ENCODE measurements at places on chromosomes 3 and 15.

DNA sequence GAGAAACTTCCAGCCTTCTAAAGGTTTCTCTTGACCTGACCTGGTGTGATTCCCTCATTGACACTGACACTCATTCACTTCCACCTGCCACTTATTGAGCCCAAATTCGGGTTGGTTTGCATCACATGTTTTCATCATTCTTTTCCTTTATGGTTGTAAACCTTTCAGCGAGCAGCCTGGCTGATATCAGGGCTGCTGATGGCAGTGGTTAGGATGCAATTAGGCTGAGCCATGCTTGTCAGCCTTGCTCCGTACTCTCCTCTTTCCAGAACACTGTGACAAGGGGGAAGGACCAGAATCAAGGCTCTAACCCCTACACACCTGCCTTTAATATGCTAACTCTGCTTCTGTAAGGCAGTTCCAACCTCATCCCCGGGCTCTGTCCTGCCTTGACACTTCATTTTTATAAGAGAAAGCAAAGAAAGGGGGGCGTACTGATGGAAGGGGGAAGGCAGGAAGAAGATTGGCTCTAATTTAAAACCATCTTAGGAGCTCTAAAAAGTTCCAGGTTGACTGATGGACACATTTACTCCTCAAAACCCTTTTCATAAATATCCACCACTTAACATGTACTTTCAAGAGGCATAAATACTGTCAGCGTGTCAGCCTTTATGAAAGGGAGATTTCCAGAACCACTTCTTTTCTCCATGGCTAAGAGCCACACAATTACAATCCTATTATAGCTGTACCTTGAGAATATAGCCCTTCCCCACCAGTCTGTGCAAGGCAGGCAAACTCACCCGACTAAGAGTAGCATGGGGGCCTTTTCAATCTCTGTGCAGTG is 5.7 kb downstream of the NMNAT3 start:
- DNase-seq = no peak

GRCh38 chr15:51368751-51369450 is 27.4 kb downstream of the GLDN start:
- DNase-seq = no peak

DNA sequence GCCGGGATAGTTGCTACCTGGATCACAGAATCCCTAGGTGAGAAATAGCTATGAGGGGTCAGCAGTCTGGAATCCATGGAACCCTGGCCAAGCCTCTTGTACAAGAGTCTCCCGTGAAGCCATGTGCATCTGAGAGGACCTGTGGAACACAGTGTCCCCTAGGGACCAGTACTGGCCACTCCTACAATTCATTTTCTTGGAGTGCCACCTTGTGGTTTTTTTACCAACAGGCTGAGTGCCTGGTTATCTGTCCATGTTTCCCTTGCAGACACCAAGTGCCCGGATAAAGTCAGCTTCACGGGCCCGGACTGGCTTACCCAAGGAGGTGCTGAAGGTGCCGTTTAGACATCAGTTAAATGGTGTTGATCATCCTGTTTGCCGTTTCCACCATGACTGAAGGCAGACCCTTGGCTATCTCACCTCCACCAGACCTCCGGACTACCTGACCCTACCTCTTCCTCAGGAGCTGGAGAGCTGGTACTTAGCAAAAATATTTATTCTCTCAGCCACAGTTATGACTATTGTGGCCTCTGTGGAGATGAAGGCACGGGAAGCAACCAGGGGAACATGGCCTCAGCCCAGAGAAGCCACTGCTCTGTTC is 93.9 kb downstream of the RBPMS2 start:
- DNase-seq = no peak

- DNase-seq = no peak
Measured at GRCh38 chr3:158711886-158712285, 20.4 kb downstream of the RARRES1 start.

DNA sequence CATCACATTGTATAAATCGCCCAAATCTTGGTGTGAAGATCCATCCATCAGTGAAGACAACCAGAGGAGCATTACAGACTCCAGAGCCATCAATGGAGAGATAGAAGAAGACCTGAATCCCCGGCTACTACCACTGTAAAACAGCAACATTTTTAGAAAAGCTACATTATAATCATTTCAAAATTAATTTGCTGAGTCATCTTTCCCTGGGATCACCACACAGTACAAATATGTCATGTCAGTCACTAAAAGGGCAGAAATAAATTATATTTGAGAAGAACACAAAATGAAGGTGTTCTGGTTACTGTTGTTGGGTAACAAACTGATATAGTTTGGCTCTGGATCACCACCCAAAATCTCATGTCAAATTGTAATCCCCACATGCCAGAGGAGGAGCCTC is 218.5 kb upstream of the STT3B start:
- no peak for DNase-seq

GRCh38 chr3:146181216-146181615 is 20.2 kb upstream of the PLOD2 start:
- no peak for DNase-seq

GRCh38 chr15:82854554-82854953 is 45.1 kb downstream of the WHAMM start:
- DNase-seq = no peak

GRCh38 chr3:170330366-170330765 is 27.1 kb upstream of the SKIL start:
- DNase-seq = no peak

DNA sequence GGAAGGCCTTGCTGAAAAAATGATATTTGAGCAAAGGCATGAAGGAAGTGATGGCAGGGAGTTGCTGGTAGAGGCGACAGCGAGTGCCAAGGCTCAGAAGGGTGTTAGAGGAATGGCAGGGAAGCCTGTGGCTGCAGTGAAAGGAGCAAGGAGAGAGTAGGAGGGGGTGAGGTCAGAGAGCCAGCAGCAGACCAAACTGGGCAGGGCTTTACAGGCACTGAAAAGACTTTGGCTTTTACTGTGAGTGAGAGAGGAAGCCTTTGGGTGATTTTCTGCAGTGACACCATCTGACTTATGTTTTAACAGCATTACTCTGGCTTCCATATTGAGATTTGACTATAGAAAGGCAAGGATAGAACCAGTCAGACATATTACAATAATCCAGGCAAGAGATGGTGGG is 11.4 kb downstream of the TICRR start:
- DNase-seq = no peak

DNA sequence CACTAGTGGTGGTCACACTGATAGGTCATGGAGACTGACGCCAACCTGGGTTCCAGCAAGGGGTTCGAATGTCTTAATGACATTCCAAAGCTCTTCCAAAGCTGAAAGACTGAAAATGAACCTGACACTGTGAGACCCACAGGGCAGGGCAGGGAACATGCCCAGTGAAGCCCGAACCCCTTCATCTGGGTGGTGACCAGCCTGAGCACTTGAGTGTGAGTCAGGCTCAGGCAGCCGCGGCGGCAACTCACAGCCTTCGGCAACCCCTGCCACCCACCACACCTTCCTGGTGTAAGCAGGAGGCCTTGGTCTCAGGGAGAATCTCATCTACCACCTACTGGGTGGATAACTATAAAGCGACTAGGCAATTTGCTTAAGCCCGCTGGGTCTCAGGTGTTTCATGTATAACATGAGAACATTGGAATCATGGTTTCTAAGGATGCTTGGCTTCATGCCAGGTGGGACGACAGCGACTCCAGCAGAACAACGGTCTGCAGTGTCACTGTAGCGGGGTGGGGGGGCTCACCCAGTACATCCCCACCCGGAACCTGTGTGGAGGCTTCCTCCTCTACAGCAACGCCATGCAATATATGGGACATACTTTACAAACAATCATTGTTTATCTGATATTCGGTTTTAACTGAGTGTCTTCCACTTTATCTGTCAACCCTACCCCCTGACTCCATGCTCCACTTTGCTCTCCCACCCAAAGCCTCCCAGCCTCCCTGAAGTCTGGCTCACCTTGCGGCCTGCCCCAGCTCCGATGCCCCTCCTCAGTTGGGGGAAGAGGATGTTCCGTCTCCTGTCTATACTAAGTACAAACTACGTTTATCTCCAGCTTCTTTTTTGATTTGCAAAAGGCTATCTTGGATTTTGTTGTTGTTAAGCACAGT is 125.0 kb upstream of the MEF2A start:
- DNase-seq = no peak

- DNase-seq = no peak
Measured at GRCh38 chr3:107666853-107667252, 144.1 kb downstream of the BBX start.

GRCh38 chr3:177622520-177622919 is 425.2 kb upstream of the TBL1XR1 start:
- no peak for DNase-seq

GRCh38 chr3:21526461-21526860 is 224.5 kb downstream of the ZNF385D start:
- no peak for DNase-seq

DNA sequence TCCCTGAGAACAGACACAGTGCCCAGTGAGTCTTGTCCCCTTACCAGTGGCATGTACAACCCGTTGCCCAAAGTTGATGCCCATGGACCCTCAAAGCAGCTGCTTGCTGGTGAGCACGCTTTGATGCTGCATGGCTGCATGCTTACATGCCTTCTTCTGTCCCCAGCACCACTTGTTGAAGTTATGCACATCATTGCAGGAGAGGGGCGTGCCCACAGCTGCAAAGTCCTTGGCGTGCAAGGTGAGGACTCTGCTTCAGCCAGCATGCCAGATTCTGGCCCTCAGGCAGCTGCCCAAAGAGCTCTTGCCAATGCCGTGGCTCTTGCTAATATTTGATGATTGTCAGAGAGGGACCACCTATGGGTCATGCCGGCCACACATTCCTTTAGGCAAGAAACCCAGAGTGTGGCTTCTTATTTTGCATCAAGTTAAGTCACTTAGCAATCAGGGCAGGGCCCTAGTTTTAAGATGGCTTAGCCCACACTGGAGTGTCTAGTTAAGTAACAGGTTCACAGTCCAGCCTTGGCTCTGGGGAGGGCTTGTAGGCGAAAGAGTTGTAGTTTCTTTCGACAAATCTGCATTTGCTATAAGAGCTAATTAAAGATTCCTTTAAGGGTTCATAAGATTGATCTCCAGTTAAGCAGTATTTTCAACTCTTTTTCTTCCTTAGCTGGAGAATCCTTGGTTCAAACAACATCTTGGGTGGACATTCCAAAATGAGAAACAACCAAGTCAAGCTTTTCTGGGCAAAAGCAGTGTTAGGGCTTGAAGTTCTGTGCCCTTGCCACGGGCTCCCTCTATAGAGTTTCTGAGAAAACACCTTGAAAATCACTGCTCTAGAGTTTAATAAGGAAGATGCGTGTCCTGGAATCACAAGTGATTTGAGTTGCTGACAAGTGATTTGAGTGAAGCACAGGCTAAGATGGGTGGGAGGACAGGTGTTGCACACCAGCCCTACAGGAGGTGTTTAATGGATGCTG is 128.6 kb downstream of the SLCO3A1 start:
- DNase-seq = no peak

GRCh38 chr3:113166719-113167492 is 44.5 kb upstream of the BOC start:
- DNase-seq = no peak

GRCh38 chr15:40928821-40929659 is at the start of gene DLL4:
TSS of gene DLL4 (plus strand) at chr15:40929340. CDS start at chr15:40929669, 329 bp downstream.
- DNase-seq = peak; percentile 38

- no peak for DNase-seq
Measured at GRCh38 chr15:75307778-75308390, 25.2 kb downstream of the GOLGA6D start.

- DNase-seq = no peak
Measured at GRCh38 chr3:177973241-177973840, 562.9 kb upstream of the KCNMB2 start.

All from T-helper 2 cell treated with Interferon-gamma antibody and Interleukin-4, amounts not matched to agents 5 μg/mL and 100 μg/mL, for 36 hours (primary cell).